ENCODE measurements at places on chromosomes 11 and 22.

DNA sequence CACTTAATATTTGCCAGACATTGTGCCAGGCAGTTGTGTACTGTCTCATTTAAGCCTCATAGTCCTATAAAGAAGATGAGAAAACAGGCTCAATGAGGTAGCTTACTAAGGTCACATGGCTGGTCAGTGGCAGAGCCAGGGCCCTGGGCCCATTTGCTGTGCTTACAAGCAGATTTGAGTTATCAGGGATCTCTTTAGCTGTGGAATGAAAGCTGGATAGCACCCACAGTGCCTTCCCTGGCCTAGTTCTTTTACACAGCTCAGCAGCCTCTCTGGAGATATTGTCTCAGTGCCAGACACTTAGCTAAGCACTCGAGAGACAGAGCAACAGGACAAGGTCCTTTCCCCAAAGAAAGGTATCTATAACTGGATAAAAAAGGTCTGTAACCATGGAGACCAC lies 6.1 kb downstream of the TMEM86A start:
- DNase-seq = no peak

GRCh38 chr11:116829525-116830183 lies at the start of gene APOC3:
Gene APOC3 (plus strand): TSS chr11:116829907. CDS start chr11:116830583, 676 bp downstream.
- DNase-seq = no peak

- no peak for DNase-seq
These were observed 19.8 kb downstream of the PRMT3 start for GRCh38 chr11:20407344-20407743.

DNA sequence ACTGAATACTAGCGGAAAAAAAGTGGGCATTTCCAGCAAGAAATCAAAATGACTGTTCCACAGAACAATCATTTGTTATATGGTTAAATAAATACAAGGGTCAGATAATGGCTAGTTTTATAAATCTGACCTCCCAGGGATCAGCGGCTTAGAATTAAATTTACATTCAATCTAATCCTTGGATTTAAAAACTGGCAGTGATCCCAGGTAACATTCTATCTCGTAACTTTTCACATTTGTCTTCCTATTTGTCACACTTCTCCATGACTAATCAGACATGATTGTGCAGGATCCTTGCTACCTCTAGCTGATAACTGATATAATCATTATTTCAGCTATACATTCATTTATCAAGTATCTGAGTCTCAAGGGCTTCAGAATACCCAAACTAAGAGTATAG lies 2.9 kb upstream of the MMP3 start:
- no peak for DNase-seq

DNA sequence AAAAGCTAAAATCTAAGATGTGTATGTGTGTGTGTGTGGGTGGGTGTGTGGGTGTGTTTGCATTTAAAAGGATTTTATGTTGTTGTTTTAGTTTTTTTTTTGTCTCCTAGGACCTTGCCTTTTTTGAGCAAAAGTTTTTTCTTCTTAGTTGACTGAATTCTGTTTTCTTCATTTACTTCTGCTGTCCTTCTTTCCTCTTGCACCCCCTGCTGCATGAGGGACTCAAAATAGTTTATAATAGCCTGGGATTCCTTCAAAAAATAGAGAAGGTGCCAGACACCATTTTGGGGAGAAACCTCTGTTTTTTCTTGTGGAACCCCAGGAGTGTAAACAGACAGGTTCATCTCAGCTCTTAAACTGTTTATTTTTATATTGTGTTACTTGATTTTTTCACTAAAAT lies 817.7 kb downstream of the TBC1D22A start:
- DNase-seq = no peak

DNA sequence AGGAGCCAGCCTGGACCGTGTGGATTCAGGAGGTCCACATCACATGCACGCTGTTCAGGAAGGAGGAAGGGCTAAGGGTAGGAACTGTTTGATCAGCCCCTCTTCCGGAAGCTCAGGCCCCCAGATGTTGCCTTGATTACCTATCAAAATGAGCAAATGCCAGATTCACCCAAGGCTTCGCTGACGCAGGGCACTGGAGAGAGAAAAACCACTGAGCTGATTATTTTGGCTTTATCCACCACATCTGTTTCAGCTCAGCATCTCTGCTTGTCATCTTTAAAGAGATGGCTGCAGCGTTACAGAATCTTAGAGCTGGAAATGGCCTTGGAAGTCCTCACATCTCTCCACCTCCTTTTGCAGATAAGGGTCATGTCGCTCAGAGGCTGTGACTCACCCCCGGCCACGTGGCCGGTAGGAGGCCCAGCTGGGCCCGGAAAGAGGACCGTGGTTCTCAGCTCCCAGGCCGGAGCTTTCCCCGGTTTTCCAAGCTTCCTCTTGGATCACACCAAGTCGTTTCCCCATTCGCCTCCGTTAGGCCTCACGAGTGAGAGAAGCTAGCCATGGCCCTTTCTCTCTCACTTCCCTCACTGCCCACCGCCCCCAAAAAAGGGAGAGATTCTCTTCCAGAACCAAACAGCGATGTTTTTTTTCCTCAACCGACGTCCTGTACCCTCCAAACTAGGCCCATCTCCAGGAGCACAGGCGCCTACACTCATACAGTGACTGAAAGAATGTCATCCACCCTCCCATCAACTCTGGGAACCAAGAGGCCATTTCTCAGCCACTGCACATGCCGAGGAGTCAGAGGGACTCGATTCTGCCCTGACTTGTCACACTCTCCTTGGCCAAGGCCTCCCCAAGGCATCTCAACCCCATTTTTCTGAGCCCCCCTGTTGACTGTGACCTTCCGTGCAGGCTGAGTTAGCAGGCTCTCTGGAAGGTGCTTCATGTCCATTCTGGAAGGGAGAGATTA lies 37.6 kb downstream of the LIF start:
- DNase-seq = peak; percentile 84

DNA sequence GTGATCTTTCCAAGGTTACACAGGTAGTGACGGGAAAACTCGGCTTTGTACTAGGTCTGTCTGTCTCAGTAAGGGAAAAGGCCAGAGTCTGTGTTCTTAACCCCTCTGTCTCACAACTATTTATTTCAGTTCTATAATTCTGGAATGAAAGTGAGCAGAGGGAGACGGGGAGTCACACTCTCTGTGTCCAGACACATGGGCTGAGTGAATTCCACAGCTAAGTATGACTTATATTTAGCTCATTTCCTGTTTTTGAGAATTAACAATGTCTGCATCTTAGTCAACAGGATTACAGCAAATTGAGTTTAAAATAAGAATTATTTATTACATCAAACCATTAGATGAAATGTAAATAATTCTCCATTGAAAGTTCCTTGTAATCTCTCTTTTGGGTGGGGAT lies 62.5 kb upstream of the OR4B1 start:
- DNase-seq = no peak

DNA sequence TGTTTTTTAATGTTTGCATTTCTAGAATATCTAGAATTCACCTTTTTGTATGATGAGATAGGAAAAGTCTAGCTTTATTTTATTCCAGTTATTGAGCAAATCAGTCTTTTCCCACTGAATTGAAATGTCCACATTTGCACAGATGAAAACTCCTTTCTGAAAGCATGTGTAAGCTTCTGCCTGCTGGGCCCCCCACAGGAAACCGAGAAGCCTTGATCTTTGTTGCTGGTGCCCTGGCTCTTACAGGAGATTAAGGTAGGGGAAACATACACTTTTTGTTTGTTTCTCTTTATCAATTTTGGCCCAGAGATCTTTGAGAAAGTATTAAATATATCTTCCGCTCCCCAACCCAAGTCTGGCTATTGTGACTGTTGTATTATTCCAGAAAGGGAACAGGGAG lies 87.2 kb upstream of the GNAZ start:
- no peak for DNase-seq

DNA sequence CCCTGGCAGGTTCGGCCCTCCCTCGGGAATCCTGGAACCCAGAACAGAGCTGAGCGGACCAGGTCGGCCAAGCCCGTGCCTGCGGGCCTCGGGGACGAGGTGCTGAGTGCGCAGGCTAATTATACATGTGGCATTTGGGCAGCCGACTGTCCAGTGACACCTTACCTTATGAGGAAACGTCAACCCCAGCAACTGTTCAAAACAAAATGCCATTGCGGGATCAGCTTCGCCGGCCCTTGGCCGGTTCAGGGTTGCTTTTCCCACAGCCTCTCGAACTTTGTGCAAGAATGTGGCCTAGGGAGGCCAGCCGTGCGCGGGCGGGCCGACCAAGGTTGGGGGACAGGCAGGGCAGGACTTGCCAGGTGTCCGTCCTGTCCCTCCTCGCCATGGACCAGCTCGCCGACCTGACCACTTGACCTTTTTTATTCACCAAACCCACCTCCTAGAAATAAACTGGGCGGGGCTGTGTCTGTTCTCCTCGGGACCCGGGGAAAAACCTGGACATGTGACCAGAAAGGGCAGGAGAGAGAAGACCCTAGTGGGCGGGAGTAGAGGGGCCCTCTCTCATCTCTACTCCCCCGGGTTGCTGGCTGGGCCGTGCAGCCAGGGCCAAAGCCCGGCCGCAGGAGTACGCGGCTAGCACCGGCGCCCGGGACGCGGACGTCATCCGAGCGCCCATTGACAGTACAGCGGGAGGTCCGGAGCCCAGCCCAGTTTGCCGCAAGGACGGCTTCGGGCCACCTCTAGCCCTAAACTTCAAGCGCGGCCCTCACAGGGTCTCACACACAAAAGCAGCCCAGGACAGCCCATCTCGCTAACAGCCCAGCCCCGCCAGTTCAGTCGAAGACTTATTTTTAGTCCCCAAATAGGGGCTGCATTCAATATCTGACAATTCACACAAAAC lies 134.3 kb upstream of the C11orf58 start:
- peak; percentile 52 for DNase-seq

DNA sequence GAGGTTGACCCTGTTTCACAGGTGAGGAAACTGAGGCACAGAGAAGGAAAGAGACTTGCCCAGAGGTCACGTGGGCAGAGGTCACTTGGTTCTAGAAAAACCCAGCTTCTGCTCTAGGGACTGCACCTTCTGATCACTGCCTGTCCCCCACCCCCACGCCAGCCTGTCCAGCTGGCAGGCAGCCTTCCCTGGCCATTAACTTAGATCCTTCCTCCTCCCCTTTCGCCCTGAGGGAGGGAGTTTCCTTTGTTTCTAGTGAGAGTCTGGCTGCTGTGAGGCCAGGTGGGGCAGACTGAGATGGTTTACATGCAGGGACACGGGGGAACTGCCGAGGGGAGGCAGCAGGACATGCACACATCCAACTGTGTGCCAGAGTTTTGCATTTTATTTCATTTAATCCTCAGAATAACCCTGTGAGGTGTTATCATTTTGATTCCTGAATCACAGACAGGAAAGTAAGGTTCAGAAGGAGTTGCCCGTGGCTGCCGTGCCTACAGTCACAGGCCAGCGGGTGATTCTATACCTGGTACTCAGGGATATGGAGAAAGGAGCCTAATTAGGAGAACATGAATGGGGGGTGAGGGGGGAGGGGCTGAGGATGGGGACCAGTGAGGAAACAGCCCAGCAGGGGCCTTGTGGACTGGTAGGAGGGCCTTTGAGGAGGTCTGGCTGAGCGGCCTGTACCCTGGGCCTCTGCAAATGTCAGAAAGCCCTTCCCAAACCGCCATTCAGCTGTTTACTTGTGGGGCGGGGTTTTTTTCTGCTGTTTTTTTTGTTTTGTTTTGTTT lies 3.4 kb downstream of the FAM83F start:
- DNase-seq = no peak

- no peak for DNase-seq
These were observed 344.5 kb upstream of the PLET1 start for GRCh38 chr11:112605093-112605666.

DNA sequence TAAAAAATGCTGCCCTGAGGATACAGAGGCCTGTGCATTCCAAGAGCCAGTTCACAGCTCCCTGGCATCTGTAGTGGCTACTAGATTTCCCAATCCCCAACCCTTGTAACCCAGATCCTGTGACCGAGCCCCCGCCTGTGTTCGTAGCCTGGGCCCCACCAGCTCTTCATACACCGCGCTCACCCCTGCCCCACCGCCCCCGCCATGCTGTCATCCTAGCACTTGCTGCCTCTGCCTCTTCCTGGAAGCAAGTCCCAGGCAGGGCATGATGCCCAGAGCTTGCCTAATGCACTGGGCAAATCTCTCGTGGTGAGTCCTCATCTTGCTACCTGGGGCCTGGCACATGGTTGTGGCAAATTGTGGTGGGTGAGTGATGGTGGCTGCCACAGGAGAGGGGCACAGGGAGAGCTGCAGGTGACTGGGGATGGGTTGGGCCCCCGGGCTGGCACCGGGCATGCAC lies 7.1 kb downstream of the MGAT3 start:
- DNase-seq = no peak

DNA sequence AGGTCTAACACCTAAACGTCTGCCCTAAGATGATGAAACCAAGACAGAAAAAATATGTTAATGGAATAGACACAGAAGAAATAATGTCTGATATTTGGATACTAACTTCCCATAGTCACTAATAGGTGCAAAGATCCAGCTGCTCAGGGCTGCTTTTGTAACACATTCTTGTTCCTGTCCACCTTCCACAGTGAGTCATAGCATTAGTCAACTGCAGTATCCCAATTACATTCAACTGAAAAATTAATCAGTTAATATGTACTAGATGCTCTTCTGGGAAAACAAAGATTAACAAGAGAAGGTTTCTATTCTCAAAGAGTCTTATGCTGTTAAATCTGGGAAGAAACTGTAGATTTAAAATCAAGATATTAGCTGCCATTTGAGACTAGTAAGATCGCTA lies 47.6 kb downstream of the HEPHL1 start:
- DNase-seq = no peak

DNA sequence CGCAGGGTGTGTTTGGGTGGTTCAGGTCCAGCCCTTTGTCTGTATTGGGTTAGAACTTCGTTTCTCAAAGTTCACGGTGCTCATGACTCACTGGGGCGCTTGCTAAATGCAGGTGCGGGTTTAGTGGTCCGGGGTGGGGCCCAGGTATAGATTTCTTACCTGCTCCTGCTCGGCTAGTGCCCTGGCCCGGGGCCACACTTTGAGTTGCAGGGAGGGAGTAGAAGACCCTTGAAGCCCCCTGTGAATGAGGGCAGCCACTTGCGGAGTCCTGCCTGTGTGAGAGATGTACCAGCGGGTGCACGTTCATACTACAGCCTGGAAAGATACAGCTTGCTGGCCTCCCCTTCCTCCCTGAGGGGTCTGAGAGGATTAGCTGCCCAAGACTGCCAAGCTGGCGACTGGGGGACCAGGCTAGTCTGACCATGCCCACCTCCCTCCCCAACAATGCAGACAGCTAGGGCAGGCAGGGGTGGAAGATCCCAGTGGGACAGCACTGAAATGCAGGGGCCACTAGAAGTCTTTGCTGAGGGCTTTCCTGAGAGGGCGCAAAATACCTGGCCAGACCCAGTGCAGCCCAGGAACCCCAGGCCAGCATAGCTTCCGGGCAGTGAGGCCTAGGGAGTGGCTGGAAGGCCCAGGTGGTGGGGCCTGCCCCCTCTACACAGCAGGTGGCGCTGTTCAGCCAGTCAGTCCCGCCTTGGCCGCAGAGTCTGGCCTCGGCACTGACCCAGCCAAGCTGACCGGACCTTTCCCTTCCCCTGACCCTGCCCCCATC lies 5.1 kb upstream of the MYRF start:
- peak; percentile 68 for DNase-seq

GRCh38 chr11:128171506-128171905 lies 415.9 kb downstream of the ETS1 start:
- no peak for DNase-seq

- no peak for DNase-seq
These were observed 31.0 kb downstream of the PAX6 start for GRCh38 chr11:31780078-31780477.

Data from ACHN (cell line).